Stimulated activated CD4-positive, alpha-beta T cell treated with anti-CD3 and anti-CD28 coated beads, Interleukin-2, amount 100 ng/mL, for 24 hours (primary cell): ENCODE measurements at places on chromosomes 11 and 22.

DNA sequence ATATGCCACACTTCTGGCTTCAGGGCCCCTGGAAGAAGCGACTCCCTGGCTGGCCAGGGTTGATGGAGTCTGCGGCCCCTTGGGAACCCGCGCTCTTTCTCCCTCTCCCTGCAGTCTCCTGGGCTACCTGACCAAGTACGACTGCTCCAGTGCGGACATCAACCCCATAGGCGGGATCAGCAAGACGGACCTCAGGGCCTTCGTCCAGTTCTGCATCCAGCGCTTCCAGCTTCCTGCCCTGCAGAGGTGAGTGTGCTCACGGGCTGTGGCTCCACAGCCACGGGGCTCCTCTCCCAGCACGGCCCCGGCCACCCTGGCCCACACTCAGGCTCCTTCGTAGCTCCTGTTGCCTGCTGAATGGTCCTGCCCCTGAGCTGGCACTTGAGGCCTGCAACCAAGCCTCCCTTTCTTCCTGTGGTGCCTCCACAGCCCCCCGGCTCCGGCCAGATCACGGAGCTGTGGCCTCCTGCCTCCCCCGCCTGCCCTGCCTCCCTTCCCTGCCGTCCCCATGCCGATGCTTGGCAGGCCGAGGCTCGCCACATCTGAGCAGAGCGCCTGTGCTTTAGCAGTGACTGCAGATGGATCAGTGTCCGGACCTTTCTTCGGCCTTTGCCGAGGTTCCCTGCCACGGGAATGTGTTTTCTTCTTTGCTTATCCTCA is 36.2 kb upstream of the KRTAP5-7 start:
- DNase-seq: no peak

GRCh38 chr11:128618603-128619002 is 31.2 kb upstream of the ETS1 start:
- DNase-seq: no peak

DNA sequence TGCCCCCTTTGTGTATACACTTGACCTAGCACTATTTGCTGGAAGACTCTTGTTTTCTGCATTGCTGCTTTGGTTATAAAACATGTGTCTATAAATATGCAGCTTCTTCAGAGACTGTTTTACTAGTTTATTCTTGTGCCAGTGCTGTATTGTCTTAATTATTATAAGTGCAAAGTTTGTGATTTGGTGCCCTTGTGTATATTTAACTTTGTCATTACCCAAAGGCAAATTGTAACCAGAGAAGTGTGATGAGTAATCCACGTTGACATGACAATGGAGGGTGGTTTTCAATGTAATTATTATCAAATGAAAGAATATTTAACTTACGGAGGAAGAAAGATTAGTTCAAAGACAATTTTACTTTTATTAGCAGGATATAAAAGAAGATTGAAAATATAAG is 75.0 kb upstream of the PRODH start:
- no peak for DNase-seq

DNA sequence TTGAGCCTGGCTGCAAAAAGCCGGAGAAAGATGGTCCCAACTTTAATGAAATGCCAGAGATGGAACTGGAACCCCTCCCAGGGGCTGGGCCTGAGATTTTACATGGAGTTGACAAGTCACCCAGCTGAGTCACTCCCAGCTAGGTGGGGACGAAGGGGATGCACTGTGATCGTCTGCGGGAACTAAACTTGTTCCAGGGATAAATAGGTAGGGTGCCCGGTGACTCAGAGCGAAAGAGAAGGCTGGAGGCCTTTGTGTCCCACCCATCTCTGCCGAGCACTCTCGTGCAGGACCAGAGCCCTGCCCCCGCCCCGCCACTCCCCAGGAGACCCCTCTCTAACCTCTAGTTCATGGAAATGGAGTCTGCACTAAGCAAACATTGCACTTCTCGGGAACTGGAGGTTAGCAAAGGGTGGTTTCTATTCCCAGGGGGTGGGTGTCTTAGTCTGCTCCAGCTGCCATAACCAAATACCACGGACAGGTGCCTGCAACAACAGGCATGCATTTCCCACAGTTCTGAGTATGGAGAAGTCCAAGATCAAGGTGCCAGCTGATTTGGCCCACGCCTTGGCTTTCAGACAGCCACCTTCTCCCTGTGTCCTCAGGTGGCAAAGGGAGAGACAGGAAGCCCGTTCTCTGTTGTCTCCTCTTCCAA is 60.7 kb upstream of the FADD start:
- no peak for DNase-seq

GRCh38 chr11:128331317-128331716 is 256.0 kb downstream of the ETS1 start:
- DNase-seq: no peak

DNA sequence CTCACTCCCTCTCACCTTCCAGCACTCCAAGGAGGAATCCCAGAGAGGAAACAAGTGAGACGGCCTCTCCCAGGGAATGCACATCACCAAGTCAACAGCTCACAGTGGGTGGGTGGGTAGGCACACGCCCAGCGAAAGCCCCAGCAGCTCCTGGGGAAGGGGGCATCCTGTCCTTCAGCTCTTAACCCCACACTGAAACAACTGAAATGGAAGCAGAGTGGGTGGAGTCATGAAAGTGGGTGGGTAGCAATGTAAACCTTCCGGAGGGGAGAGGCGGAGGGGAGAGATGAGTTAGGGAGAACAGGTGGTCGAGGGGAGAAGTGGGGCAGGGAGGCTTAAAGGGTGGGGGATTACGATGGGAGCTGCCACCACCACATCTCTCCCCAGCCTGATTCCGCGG is 5.4 kb downstream of the MCHR1 start:
- DNase-seq: no peak

DNA sequence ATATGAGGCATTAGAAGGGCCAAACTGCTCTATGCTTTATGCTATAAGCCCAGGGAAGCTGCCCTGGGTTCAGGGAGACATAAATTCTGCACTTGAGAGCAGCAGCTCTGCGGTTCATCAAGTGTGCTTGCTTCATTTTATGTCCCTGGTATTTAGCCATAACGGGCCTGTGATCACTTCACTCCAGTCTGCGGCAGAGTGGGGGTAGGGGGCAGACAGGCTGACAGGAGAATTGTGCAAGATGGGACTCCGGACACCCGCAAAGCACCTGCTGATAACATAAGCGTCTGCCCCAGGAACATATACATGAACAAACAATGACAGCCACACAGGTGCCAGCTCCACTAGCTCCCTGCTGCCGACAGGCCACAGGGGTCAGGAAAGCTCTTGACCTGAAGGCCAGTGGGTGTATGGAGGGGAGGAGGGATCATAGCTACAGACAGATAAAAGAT is 56.1 kb downstream of the SMCO4 start:
- no peak for DNase-seq

GRCh38 chr11:12180257-12181205 is 70.1 kb downstream of the MICAL2 start:
- no peak for DNase-seq

DNA sequence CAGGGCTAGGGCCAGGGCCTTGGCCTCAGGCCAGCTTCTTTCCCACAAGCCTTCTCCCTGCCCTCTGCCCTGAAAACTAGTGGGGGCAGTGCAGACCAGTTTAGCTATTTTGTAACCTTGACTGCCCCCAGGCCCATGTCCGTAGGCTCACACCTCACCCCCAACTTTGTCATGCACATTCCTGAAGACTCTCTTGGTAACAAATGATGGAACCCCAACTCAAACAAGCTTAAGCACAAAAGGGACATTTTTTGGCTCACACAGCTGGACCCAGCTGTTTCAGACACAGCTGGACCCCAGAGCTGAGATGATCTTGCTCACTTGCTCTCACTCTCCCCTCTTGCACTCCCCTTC is 46.6 kb downstream of the KCNQ1OT1 start:
- no peak for DNase-seq

GRCh38 chr22:46598737-46599424 is 21.3 kb upstream of the GRAMD4 start:
- DNase-seq: no peak

DNA sequence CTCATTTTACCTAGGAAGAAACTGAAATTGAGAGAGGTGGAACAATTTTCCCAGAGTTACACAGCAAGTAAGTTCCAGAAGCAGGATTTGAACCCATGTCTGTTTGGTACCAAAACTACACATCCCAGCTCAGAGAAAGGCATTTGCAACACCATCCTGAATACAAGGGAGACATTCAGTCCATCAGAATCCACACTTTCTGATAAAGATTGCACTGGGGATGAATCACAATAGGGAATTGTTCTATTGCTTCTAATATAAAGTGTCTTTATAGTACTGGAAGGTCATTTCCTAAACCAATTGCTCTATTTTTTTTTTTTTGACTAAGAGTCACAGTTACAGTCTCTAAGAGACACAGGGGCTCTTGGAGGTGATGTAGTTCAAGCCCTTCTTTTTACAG is 208.1 kb upstream of the CADM1 start:
- no peak for DNase-seq

DNA sequence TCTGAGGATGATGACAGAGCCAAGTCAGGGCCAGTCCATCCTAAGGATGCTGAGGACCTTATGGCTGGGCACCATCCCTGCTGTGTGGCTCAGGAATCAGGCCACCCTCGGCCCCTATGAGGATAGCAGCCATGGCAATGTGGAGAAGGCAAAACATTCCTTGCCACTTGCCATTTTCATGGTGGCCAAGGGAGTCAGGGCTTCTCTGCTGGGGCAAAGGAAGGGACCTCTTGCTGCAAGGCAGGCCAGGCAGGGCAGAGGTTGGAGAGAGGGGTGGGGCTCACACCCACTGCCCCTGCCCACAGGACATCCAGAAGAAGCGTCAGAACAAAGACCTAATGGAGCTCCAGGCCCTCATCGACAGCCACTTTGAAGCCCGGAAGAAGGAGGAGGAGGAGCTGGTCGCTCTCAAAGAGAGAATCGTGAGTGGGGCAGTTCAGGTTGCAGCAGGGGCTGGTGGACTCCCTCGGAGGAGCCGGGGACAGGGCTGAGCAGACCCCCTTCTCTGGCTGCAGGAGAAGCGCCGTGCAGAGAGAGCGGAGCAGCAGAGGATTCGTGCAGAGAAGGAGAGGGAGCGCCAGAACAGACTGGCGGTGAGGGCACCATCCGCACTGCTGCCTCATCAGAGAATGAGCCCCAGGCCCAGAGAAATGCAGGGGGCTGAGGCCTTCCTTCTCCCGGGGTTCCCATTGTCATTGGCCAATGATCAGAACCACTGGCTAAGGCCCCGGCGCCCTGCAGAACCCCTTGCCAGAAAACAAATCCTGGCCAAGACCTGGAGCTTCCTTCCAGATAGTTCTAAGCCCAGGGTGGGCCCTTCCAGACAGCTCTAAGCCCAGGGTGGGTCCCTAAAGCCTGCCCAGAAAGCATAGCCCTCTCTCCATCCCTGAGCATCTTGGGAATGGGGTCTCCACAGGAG is 13.5 kb upstream of the MRPL23 start:
- no peak for DNase-seq

DNA sequence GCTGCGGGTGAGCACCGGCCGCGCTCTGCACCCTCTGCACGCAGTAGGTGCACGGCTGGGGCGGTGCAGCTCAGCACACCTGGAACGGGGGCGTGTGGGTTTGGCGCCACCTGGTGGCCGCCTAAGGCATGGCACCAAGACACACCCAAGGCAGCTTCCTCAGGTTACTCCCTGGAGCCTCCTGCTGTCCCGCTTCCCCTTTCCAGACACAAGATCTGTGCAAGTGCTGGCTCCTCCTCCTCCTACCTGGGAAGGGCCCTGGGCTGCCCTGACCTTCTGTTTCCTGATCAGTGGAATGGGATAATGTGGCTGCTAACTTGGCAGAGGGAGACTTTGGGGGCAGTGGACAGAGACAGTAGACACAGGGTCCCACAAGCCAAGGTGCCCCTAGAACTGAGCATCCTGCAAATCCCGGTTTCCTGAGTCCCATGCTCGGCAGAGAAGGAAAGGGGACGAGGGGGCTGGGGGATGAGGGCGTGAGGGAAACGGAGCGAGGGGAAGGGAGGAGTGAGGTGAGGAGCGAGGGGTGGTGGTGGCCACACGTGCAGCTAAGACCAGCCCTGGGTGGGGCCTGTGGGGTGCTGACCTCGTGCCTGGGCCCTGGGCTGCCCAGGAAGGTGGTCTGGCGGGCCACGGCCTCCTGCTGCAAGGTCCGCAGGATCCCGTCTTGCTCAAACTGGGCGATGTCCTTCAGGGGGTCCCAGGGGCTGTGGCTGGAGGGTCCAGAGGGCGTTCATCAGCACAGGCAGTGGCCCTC is 34.8 kb upstream of the CARS1 start:
- peak; percentile 74 for DNase-seq

DNA sequence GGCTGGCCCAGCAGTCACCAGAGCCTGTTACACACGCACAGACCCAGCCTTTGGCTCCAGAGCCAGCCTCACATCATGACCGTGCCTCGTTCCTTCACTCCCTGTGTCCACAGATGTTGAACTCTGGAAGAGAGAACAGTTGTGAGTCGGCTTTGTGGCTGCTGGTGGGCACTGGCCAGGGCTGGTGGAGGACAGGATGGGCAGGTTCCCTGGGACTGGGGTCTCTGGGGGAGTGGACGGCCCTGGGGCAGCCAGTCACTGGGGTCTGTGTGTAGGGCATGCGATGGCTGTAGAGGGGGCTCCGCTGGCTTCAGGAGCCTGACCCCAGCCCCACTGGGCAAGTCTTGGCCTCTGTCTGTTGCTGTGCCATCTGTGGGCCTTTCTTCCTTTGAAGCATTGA is 1070.1 kb downstream of the BRD1 start:
- DNase-seq: peak; percentile 5

- no peak for DNase-seq
Observed at GRCh38 chr22:25123677-25124076, 76.0 kb upstream of the CRYBB3 start.

DNA sequence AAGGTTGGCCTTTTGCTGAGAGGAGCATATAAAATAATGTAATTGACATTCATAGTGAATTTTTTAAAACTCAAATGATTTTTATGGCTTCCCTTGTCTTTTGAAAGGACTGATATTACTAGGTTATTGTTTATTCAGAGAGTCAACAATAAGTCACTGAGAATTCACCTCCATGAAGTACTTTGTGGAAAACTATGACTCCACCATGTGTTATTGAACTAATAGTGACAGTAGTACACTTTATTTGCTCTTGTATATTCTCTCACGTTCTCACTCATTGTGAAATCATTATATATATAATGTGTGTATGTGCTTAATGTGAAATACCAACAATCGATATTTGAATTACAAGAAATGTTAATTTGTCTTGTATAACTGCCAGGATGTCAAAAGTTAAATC is 267.4 kb upstream of the CCDC179 start:
- DNase-seq: no peak

- no peak for DNase-seq
Observed at GRCh38 chr11:36381015-36381360, 84.9 kb downstream of the PRR5L start.

DNA sequence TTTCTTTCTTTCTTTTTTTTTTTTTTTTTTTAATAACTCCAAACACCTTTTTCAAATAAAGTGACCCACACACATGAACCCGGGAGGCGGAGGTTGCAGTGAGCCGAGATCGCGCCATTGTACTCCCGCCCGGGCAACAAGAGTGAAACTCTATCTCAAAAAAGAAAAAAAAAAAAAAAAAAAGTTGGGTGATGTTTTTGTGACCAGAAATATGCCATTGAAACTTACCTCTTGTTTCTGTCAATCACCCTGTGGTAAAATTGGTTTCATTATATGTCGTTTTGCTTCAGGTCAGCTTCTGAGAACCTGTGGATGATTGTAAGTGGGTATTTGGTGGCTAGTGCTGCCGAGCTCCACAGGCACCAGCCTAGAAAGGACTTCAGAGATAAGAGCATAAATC is 238.8 kb downstream of the TBC1D22A start:
- DNase-seq: no peak

- no peak for DNase-seq
Observed at GRCh38 chr11:316031-316701, 2.3 kb downstream of the IFITM1 start.
